ENCODE measurements at places on chromosomes 3 and 15.
A peak's percentile ranks its signal among the peaks of the same experiment; 100 is the strongest.

- no peak for DNase-seq
Observed at GRCh38 chr3:24958910-24959447, 464.3 kb upstream of the THRB start.

DNA sequence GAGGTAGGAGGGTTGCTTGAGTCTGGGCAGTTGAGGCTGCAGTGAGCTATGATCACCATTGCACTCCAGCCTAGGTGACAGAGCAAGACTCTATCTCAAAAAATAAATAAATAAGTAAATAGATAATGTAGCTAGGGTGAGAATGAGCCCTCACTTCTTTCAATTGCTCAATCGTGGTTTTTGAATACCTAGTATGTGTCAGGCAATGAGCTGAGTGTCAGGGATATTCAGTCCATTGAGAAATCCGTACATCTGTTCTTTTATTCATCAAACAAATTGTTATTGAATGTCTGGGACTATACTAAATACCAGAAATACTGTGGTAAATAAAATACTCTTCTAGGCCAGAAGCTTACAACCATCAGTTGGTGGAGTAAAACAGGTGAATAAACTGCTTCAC lies 6.2 kb upstream of the ZNF148 start:
- no peak for DNase-seq

DNA sequence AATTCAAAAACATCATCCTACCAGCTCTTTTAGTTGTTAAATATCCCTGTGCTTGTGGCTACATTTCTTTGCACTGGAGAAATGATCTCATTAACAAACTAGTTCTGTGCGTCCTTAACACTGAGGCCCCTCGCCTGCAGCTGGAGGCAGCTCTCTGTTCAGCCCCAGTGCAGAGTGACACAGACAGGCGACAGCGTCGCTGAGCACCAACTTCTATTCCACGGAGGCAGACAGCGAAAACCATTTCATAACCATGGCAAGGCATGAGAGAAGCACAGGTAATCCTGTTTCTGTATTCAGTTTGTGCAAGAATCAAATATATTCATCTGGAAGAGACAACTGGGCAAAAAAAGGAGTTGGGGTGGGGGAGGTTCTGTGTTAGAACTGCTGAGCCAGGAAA lies 530.7 kb downstream of the ZIC1 start:
- no peak for DNase-seq

GRCh38 chr3:128366652-128367051 lies 100.0 kb downstream of the DNAJB8 start:
- no peak for DNase-seq

DNA sequence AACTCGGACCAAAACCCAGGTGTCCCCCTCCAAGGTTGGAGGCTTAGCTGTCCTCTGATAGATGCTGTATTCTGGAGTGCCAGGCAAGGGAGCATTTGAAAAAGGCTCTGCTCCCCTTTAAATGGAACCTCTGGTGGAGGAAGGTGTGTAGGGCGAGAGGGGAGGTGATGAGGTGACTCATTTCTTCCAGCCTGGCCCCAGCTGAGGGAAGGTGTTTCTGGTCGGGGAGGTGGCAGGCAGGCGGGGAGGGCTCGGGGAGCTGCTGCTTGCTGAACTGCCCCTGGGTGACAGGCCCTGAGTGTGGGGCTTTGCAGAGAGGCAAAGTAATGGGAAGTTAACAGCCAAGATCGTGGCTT lies 18.8 kb downstream of the PSTPIP1 start:
- DNase-seq: peak; percentile 74

DNA sequence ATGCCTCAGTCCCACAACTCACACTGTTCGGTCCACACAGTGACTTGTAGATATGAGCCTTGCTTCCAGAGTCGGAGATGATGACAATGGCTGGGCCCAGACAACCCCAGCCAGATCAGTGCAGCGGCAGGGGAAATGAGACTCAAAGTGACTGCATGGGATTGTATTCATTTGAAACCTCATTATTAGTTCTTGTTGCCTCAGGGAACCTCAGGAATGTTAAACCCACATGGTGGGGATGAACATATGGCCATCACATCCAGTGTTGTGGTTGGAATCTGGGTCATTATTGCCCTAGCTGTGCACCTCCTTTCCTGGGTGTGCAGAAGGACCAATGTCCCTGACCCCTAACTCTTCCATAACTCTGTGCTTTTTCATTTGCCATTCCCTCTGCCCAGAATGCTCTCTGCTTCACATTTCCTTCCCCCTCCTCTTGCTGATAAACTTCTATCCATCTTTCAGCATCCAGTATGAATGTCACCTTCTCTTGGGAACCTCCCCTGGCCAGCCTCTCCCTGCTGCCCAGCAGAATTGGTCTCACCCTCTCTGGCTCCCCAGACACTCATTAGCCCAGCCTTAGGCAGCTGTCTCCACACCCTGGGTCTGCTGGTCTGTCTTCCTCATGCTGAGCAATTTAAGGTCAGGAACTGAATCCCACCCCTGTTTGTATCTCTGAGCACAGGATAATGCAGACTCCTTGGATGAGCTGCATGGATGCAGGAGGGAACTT lies 67.0 kb upstream of the TNFAIP8L3 start:
- no peak for DNase-seq

DNA sequence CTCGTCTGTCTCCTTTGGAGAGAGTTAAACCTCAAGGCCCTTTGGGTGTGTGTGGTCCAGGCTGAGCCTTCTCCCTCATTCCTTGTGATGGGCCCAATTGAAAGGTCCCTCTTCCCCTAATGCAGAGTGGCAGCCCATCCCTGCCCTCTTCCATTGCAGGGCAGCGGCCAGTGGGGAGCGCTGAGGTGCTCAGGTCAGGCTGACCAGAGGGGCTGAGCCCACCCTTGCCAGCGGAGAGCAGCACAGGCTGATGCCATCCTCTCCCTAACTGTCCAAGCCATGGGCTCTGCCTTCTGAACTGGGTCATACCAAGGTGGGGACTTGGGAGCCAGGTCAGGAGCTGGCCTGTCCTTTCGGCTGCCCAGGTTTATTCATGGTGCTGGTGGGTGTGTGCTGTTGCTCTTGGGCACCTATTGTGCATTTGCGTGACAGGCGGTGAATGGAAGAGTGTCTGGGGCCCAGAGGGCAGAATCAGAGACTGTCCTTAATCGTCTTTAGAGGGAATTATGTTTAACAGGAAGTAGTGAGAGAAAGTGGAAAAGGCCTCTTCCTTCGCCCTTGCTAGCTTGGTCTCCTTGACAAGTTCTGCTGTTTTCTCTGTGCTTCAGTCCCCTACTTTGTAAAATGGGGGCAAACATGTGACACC lies 96.9 kb downstream of the VGLL4 start:
- no peak for DNase-seq

GRCh38 chr3:184157206-184157605 lies 2.0 kb downstream of the DVL3 start:
- DNase-seq: no peak

GRCh38 chr3:63095-63765 lies 133.3 kb upstream of the CHL1 start:
- DNase-seq: no peak
